NCI-H69 (cell line): ENCODE measurements at places on chromosomes 3 and 15.
A peak's percentile ranks its signal among the peaks of the same experiment; 100 is the strongest.

DNA sequence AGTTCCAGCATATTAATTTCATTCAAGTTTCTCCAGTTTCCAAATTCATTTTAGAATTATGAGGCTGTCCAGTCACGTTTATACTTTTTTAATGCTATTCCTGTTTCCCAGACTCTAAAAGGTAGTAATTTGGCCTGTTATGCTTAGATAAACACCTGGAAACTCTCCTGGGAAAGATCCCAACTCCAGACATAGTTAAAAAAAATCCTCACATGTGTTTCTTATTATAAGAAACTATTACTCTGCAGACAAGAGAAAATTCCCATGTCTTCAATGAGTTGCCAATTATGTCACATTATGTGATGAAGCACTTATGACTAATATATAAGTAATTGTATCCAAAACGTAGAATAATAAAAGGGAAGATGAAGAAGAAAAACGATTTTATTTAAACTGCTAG lies 137.1 kb upstream of the TMC3 start:
- DNase-seq, result no peak

- DNase-seq, result no peak
Observed at GRCh38 chr3:110955301-110955880, 116.2 kb upstream of the NECTIN3 start.

- DNase-seq, result peak; percentile 1
Observed at GRCh38 chr3:73141525-73141924, 80.1 kb downstream of the EBLN2 start.

DNA sequence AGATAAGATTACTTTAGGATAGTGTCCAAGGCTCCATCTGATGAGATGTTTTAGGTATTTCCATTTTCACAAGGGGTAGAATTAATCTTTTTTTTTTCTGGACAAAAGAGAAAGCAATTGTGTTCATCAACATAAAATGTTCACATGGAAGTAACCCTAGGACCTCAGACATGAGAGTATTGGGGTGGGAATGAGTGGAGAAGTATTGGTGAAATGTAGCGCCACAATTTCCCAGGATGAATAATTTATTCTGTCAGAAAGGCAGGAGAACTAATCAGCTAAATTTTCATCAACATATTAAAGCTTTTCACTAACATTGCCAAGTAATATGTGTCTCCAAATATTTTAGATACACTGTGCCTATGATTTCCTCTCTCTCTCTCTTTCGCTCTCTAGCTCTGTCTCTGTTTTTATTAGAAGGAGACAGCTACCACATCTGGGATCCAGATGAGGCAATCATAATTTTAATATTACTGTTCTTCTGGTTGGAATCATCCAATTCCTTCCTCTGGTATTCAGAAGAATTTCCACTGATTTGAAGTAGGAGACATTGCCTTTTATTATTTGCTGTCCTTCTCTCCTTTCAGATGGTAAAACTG lies 21.6 kb upstream of the ZNF280D start:
- no peak for DNase-seq

- peak; percentile 65 for DNase-seq
Observed at GRCh38 chr3:121916189-121916588, 22.0 kb downstream of the SLC15A2 start.

GRCh38 chr3:126431103-126431534 lies 36.4 kb downstream of the CFAP100 start:
- DNase-seq, result no peak

DNA sequence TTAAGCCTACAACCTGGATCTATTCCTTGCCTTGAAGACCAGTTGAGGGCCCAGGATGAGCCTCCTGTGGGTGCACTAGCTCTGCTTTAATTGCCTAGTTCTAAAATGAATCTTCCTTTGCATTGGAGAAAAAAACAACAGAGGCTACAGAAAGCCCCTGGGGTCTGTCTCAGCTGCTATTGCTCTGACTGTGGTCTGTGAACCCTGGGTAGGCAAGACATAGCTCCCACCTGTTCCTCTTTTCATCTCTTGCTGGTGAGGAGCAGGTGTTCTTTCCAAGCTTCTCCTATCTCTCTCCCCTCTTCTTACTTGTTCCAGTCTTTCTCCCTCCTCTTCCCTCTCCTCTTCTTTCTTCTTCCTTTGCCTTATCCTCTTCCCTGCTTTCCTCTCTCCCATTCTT lies 28.8 kb downstream of the RBP2 start:
- DNase-seq, result peak; percentile 4

DNA sequence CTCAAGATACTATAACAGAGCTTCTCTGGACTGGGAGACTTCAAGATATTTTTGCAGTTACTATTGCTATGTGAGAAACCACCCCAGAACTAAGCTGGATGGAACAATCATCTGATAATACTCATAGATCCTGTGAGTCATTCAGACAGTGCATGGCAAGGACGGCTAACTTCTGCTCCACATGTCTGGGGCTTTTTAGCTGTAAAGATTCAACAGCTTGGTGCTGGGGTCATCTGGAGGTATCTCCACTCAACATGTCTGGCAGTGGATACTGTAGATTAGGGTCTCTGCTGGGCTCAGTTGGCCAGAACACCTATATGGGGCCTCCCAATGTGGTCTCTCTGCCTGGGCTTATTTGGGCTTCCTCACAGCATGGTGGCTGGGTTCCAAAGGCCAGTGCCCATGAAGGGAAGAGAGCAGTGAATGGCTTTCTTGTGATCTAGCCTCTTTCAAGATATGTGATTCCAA lies 117.3 kb upstream of the SLC7A14 start:
- DNase-seq, result no peak

- DNase-seq, result no peak
Observed at GRCh38 chr3:115550285-115550761, 73.0 kb upstream of the GAP43 start.

DNA sequence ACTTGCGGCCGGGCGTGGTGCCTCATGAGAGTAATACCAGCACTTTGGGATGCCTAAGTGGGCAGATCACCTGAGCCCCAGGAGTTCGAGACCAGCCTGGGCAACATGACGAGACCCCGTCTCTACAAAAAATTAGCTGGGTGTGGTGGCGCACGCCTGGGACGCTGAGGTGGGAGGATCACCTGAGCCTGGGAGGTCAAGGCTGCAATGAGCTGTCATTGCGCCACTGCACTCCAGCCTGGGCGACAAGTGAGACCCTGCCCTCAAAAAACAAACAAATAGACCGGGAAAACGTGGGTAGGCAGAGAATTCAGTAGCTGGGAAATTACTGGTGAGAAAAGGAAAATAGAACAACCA lies 667 bp downstream of the UMPS start:
- no peak for DNase-seq

- DNase-seq, result no peak
Observed at GRCh38 chr15:60764408-60764963, 285.5 kb upstream of the ICE2 start.

GRCh38 chr3:127692501-127693335 lies 20.0 kb downstream of the ABTB1 start:
- no peak for DNase-seq

GRCh38 chr3:139578783-139579182 lies 39.2 kb upstream of the RBP1 start:
- no peak for DNase-seq

DNA sequence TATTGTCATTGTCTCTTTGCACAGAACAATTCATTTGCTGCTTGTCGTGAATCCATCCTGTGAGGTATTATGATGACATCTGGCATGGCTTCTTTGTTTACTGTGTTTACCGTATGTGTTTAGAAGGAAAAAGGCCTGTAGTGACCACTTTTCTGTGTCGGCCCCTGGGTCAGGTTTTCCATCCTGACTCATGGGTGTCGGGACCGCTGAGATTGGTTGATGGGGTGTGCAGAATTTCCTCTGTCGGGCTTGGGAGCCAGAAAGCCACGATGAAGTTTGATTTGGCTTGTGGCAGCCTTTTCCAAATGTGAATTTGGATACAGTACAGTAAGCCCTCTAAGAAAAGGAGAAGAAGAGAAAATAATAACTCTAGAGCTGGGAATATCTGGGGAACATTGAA lies 113.5 kb downstream of the FNDC3B start:
- DNase-seq, result no peak

GRCh38 chr3:101950510-101950909 lies 101.2 kb downstream of the NFKBIZ start:
- DNase-seq, result no peak

DNA sequence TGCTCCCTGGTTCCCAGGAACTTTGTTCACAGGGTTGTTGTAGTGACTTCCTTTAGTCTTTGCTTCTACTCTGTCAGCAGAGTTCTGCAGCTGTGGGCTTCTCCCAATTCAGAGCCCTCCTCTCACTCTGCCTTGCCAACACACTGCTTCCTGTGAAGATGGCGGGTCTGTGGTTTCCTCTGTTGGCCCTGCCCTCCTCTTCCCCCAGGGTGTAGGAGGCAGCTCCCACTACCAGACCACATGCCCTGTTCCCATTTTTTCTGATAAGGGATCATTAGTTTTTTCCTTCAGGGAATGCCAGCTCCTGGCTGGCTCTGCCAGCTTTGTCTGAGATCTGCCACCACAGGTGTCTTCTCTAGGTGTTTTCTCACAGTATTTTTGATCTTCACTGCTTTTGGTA lies 12.7 kb downstream of the SPSB4 start:
- DNase-seq, result peak; percentile 53

- DNase-seq, result no peak
Observed at GRCh38 chr3:138726946-138727730, 107.6 kb downstream of the PIK3CB start.

- peak; percentile 75 for DNase-seq
Observed at GRCh38 chr3:50324351-50325112, 2.0 kb upstream of the HYAL2 start.

DNA sequence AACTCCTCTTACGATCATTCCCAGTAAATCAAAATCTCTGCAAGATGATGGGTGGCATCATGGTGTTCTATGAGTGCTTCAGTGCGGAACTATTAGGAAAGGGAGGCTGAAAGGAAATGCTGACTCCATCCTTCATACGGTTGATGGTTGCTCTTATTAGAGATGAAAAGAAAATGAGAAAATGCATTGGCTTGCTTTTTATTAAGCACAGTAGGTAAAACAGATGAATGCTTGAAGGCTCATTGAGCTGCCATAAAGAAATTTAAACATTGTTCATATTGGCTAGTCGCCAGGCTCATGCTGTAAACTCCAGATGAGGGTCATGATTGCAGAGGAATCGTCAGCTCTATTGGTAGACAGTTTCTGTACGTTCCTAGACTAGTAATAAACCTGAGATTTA lies 115.8 kb downstream of the EPHA3 start:
- peak; percentile 1 for DNase-seq

DNA sequence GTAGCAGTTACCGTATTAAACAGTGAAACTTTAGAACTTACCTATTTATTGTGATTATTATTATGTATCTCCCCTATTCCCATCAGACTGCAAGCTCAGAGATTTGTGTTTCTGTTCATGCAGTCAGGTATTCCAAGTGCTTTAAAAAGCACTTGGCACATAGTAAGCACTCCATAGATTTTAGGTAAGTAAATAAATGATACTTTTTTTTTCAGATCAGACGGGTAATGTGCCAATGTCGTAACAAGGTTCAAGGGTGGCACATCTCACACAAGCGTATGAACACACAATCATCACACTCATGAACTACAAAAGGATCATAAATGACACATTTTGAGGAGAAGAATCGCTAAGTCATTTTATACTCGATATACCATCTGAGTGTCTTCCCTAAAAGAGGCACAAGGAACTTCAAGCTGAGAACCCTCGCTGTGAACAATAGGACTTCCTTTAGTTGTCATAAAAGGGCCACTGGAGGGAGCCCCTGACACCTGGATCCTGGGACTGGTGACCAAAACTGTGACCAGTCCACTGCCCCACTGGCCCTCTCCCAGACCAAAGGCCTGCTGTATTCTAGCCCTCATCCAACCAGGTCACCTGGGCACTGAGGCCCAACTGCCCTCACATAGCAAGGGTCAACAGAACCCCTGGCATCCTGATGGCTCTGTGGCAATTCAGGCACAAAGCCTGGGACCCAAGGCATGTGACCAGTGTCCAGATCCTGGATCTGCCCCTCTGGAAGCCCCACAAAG lies 32.1 kb downstream of the KIF9 start:
- DNase-seq, result no peak

GRCh38 chr3:113898892-113899291 lies 48.9 kb upstream of the ZDHHC23 start:
- DNase-seq, result no peak

GRCh38 chr15:68197170-68197492 lies 8.0 kb downstream of the CALML4 start:
- DNase-seq, result no peak

DNA sequence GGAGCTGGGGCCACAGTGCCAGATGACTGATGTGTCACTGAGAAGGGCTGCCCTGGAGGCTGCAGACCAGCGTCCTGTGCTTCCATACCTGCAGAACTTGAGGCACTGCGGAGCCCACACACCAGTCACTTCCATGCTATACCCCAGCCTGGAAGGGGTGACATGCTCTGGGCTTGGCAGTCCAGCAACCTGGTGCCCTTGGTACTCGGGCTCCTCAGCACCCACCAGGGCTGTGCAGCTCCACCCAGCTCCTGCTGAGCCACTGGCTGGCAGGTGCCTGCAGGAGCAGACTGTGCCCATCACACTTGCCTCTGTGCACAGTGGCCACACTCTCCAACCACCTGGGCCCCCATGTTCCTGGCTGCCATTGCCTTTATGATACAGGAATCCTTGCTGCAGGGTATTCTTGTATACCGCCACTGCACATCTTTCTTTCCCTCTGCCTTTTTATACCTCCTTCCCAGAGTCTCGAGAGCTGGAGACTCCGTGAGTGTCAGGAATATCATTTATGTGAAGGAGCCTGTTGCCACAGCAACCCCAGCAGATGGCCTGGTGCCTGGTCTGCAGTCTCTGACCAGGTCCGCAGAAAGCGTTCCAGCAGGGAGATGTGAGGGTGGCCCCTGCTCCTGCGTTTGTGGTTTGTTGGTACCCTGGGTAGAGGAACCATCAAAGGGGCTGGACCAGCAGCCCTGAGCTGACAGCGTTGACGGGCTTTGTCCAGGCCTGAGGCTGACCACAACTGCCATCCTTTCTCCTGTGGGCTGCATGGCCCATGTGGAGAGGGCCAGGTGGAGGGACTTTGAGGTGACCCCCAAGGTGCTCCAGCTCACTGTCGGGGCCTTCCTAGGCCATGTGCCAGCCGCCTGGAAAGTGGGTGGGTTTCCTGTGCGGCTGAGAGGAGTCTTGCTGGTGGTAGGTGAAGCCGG lies 93.4 kb upstream of the PLXNA1 start:
- DNase-seq, result peak; percentile 15

DNA sequence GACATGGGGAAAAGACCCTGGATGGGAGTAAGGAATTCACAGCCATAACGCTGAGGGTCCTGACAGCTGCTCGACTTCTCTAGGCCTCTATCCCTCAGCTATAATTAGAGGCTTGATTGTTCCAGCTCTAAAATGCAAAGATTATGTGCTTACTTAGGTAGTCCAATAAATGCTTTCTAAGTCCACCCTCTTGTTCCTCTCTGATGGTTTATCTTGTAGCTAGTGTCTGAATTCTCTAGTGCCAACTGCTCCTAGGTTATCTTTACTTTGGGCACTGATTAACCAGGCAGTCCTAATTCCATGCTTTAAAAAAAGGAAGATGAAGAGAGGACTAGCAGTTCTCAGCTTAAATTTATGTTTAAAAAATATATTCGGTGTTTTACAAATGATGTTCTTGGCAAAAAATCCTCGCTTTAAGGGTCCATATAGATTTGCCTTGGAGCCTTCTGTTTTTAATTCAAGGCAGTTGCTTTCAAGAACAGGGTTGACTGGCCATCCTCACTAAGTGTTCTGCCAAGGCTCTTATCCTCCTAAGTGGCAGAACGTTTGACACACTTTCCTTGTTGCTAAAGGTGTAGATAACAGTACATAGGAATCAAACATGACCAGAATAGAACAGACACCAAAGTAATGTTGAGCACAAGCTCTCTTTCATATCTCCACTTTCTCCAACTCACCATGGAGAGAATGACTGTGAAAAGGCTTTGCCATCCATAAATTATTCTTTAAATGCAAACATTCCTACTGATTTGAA lies 60.6 kb downstream of the THRB start:
- DNase-seq, result peak; percentile 14
